T-helper 2 cell (primary cell): ENCODE measurements at places on chromosomes 12 and 14.

- no peak for DNase-seq
Measured at GRCh38 chr12:127745469-127746212, 521.3 kb upstream of the TMEM132C start.

GRCh38 chr12:114976959-114977358 is 293.0 kb upstream of the TBX3 start:
- DNase-seq = no peak

GRCh38 chr14:85319998-85320630 is 209.8 kb upstream of the FLRT2 start:
- no peak for DNase-seq

DNA sequence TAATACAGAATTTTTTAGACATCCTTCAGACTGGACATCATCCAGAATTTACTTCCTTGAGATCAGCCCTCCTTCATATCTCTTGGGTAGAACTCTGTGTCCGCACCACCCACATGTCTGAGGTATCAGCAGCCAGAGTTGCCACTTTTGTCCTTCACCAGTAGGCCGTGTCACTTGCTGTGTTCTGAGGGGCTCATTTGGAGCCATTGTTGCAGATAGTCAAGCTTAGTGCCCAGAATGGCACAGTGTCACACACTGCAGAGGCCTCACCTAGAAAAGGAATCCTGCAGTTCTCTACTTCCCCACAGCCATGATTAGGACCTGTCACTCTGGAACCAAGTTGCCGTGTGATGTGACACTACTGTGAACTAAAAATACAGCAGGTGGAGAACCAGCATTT is 36.9 kb upstream of the KCNK13 start:
- DNase-seq = no peak

DNA sequence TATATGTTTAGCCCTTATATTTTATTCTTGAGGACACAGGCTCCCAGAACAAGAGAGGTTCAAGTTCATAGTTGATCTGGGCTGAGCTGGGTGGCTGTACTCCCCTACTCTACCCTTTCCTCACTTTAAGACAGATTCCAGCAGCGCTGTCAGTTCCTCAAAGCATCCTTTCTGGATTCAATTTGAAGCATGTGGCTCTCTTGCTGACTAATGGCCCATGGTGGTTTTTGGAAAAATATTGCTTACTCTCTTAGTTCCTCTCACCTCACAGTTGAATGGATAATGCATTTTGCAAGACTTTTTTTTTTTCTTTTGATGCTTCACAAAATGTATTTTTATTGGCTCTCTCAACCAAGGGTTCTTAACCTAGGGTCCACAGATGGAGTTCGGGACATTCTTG is 4.1 kb downstream of the PELI2 start:
- no peak for DNase-seq

- DNase-seq = no peak
Measured at GRCh38 chr12:11875414-11875935, 195.3 kb upstream of the BCL2L14 start.

GRCh38 chr14:99754141-99755067 is 38.8 kb upstream of the EML1 start:
- DNase-seq = no peak

DNA sequence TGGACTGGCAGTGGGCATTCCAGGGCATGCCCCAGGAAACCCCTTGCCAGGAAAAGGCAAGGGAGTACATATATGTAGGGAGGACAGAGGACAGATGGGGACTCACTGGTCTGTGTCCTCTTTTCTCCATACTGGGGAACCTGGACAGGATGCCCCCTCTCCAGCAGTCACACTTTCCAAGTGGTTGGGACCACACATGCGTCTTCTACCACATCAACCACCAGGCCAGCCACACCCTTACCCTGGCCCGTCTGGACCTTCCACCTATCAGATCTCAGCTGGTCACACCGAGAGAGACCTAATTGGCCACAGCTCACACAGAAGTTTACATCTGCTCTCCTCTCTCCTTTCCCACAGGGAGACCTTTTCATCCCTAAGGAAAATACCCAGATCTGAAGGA is 8.3 kb downstream of the ANKRD33 start:
- DNase-seq = no peak

DNA sequence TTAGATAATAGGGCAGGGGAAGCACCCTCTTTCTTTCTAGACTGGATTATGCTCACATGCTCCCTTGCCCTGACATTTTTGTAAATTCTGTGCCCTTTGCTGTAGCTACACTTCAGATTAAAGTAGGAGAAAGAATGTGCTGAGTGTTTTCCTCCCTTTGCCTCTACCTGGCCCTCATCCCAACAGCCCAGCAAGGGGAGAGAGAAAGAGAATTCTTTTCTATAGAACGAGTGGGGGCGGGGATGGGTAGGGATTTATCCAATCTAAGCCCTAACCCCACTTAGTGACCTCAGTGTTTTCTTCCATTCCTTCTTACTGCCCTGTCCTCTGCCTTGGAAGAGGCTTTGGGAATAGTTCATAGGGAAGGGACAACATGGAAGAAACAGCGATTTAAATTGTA is 13.5 kb downstream of the GPR84 start:
- no peak for DNase-seq

- no peak for DNase-seq
Measured at GRCh38 chr12:7869137-7869536, 3.6 kb downstream of the SLC2A14 start.

GRCh38 chr12:122226366-122227125 is 694 bp upstream of the DIABLO start:
- DNase-seq = no peak

GRCh38 chr12:132210223-132211055 is 66.2 kb downstream of the NOC4L start:
- DNase-seq = no peak

DNA sequence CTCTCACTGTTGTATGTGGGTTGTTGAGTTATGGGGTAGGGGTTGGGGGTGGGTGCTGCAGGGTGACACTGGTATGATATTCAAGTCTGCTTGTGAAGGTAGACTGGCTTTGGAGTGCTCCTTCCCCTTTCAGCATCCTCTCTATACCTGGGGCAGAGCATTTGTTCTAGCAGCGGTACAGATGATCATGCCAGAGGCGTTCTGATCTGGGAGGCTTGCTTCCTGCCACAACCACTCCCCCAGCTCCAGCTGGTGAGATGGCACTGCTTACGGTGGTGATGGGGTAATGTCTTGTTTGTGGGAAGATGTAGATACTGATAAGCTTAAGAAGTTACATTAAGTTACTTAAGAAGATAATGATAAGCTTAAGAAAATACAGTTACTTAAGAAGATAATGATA is 131.8 kb downstream of the ERC1 start:
- no peak for DNase-seq
